K562 (cell line): ENCODE measurements at places on chromosomes 12 and 14.

DNA sequence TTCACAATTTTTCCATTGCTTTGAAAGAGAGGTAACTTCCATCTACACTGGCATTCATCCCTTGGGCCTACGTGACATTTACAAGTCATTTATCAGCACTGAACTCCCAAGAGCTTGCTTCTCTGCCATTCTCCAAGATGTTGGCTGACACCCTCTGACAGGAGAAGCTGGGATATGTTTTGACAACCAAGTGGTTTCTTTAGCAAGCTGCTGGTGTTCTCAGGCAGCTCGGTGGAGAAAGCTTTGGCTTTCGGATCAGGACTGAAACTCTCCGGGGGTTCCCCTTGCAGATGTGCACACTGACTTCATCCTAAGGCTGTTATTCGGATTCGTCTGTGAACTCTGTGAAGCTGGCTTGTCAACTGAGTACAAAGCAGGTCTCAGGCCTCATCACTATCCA is 15.7 kb downstream of the KCNA5 start:
- H3K36me3 ChIP-seq = no peaks in the 10 kb centered on the region
- no peak overlapping the region for H3K4me3 ChIP-seq
- no peak for DNase-seq
- no peaks in the 10 kb centered on the region for H3K4me1 ChIP-seq
- no peaks in the 10 kb centered on the region for H3K27me3 ChIP-seq

GRCh38 chr12:27237790-27238771 is 6.0 kb upstream of the STK38L start:
- H3K27me3 ChIP-seq = no peaks in the 10 kb centered on the region; the same call in 2 of the 3 replicates
- no peak overlapping the region for H3K27ac ChIP-seq
- DNase-seq = no peak
- H3K4me1 ChIP-seq = no peaks in the 10 kb centered on the region
- no peaks in the 10 kb centered on the region for H3K36me3 ChIP-seq
- H3K4me3 ChIP-seq = no peak overlapping the region

GRCh38 chr12:131827961-131828534 is at the start of gene MMP17:
MMP17 (plus strand) TSS chr12:131828393; CDS start chr12:131828495, 102 bp downstream.
- no peak within 1 kb of the TSS; the same call in 2 of the 3 replicates for H3K27ac ChIP-seq
- peaks cover 10% of the 10 kb centered on the region; the same call in 2 of the 3 replicates for H3K27me3 ChIP-seq
- DNase-seq = peak; percentile 86
- peak within 1 kb of the TSS; percentile 54 for H3K4me3 ChIP-seq

GRCh38 chr12:120367233-120367923 is 1.6 kb downstream of the MSI1 start:
- no peaks in the 10 kb centered on the region for H3K36me3 ChIP-seq
- DNase-seq = peak; percentile 41
- no peaks in the 10 kb centered on the region for H3K4me1 ChIP-seq
- no peak overlapping the region for H3K27ac ChIP-seq
- no peak overlapping the region for H3K4me3 ChIP-seq
- H3K27me3 ChIP-seq = peaks cover 50% of the 10 kb centered on the region

GRCh38 chr12:452667-453210 is 7.0 kb upstream of the B4GALNT3 start:
- DNase-seq = peak; percentile 51
- H3K36me3 ChIP-seq = no peaks in the 10 kb centered on the region
- no peak overlapping the region for H3K4me3 ChIP-seq
- H3K27ac ChIP-seq = no peak overlapping the region

DNA sequence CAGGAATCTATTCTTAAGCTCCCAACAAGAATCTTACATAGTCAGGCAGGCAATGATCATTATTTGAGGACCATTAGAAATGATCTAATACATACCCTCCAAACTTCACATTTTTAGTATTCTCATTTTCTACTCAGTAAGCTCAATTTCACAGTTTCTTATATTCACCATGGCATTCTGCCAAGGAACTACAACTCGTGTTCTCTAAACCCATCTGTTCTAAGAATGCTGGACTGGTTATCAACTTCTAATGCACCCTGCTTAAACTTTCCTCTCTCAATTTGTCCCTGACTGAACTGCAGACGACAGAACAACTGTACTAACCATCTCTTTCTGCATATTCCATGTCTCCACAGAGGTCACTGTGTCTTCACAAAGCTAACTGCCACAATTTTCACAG is 58.6 kb downstream of the GXYLT1 start:
- DNase-seq = no peak
- no peaks in the 10 kb centered on the region for H3K27me3 ChIP-seq
- peaks cover 5% of the 10 kb centered on the region; the same call in 2 of the 3 replicates for H3K4me1 ChIP-seq

DNA sequence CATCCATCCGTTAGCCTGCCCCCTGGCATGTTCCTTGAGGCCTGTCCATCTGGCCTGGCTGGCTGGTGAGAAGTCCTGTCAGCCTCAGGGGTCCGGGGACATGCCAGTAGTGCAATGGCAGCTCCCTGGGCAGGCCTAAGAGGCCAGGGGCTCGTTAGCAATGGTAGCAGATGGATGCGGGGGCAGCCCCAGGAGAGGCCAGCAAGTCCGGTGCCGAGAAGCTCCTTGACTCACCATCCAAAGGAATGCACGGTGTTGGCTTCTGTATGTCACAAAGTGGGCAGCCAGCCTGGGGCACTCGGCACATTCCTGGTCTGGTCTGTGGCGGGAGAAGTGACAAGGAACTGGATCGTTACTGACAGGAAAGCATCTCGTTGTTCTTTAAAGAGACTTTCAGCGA is 319.9 kb downstream of the CACNA1C start:
- no peaks in the 10 kb centered on the region for H3K36me3 ChIP-seq
- no peaks in the 10 kb centered on the region for H3K4me1 ChIP-seq
- no peak overlapping the region for H3K27ac ChIP-seq
- H3K4me3 ChIP-seq = no peak overlapping the region
- H3K27me3 ChIP-seq = peaks cover 26% of the 10 kb centered on the region; the same call in 1 of the 2 replicates
- DNase-seq = no peak

DNA sequence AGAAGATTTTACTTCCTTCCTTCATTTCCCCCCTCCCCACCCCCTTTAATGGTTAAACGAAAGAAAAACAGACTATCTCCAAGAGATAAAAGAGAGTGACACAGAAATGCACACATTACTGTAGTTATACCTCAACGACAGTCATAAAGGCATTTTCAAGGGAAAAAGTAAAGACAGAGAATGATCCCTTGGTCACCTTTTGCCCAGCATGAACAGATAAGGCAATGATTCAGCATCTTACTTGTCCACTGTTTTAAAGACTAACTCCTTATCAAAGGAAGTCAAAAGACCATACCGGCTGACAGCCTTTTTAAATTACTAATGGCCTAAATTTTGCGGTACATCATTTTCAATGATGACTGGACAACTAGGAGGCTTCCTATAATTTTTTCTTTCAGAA is 326.6 kb downstream of the PAWR start:
- no peak overlapping the region for H3K4me3 ChIP-seq
- peak overlapping the region; percentile 36; the same call in 1 of the 3 replicates for H3K27ac ChIP-seq
- no peaks in the 10 kb centered on the region for H3K27me3 ChIP-seq
- DNase-seq = peak; percentile 21
- no peaks in the 10 kb centered on the region for H3K36me3 ChIP-seq

GRCh38 chr12:54371328-54372112 is 7.2 kb upstream of the GPR84 start:
- peaks cover 54% of the 10 kb centered on the region for H3K4me1 ChIP-seq
- no peak overlapping the region for H3K27ac ChIP-seq
- H3K4me3 ChIP-seq = no peak overlapping the region
- no peak for DNase-seq
- peaks cover 59% of the 10 kb centered on the region; the same call in 2 of the 3 replicates for H3K36me3 ChIP-seq

GRCh38 chr14:65206448-65207096 is 104.3 kb upstream of the MAX start:
- no peaks in the 10 kb centered on the region for H3K36me3 ChIP-seq
- no peak overlapping the region for H3K4me3 ChIP-seq
- no peak for DNase-seq

GRCh38 chr12:107487011-107487680 is 198.5 kb upstream of the PWP1 start:
- no peaks in the 10 kb centered on the region for H3K36me3 ChIP-seq
- H3K27ac ChIP-seq = no peak overlapping the region
- no peaks in the 10 kb centered on the region for H3K27me3 ChIP-seq
- DNase-seq = no peak
- no peaks in the 10 kb centered on the region for H3K4me1 ChIP-seq

GRCh38 chr14:32567543-32568384 is 238.7 kb downstream of the AKAP6 start:
- no peaks in the 10 kb centered on the region for H3K27me3 ChIP-seq
- H3K4me1 ChIP-seq = no peaks in the 10 kb centered on the region
- DNase-seq = no peak

DNA sequence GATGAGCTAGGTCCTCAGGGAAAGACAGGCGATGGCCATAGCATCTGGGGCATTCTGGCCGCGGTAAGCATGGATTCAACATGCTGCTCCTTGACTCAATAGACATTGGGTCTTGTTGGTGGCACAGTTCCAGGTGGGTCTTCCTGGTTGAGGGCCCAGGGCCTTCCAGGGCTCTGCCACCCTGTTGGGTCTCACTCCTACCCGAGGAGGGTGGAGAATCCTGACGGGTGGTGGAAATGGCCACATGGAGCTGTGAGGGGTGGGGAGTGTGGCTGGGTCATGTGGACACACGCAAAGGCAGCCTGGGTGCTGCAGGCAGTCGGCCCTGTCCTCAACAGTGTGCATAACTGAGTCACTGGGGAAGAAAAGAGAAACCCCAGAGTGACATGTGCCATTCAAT is 148.1 kb downstream of the KIF26A start:
- no peaks in the 10 kb centered on the region for H3K4me1 ChIP-seq
- H3K27me3 ChIP-seq = no peaks in the 10 kb centered on the region
- H3K36me3 ChIP-seq = no peaks in the 10 kb centered on the region
- no peak for DNase-seq
- H3K4me3 ChIP-seq = no peak overlapping the region

DNA sequence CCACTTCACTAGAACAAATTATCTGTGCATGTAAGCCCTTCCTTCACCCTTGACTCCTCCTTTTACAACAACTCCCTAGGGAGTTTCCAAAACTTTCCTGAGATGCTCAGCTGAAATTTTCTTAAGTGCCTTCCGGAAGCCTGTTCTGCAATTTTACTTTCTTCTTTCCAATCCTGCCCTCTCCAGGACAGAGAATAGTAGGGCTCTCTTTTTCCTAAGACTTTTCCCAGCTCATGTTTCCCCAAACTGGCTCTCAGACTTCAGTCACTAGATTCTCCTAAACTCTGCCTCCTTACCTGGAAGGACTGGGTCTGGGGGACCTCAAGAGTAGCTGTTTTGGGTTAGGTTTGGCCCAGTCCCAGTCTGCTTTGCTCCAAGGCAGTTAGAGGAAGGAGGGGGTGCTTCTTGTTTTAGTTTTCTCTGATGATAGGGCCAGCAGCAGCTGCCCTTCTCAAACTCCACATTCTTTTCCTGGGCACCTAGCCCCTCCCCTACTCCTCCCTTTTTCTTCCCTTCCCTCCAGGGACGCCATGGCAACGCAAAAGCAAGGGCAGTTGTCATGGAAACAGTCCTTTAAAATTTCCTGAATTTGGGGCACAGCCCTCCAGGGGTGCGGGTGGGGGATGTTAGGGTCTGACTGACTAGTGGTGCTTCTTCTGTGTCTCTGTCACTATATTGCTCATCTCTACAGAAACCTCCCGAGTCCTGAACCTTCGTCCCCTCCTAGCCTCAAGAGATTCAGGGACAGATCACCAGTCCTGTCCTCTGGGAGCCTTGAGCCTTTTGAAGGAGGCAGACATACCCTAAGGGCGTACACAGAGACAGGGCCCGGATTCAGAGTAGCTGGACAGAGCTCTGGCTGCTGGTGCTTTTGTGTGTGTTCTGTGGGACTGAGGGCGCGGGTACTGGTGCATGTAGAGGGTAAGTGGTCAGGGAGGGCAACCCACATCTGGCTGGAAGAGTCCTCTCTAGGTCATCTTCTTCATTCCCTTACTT is 17.0 kb downstream of the PPP1R1A start:
- no peaks in the 10 kb centered on the region for H3K36me3 ChIP-seq
- DNase-seq = no peak
- no peak overlapping the region for H3K27ac ChIP-seq
- H3K4me3 ChIP-seq = no peak overlapping the region

DNA sequence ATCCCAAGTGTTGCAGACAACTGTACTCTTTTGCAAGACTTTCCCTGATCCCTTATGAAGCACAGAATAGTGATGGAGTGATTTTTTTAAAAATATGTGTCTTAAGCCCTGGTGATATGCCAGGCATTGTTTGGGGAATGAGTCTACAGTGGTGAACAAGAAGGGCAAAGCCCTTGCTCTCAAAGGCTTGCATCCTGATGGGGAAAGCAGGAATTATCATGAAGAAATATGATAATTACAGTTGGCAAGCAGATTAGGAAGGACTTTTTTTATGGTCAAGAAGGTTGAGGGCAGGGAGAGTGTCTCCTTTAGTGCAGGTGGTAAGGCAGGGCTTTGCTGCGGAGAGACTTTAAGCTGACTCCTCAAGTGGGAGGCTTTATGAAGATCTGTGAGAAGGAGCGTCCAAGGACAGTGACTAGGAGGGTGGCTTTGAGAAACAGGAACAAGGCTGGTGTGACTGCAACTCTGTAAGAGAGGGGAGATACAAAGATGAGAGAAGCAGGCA is 100.2 kb downstream of the SYNE2 start:
- H3K36me3 ChIP-seq = no peaks in the 10 kb centered on the region
- no peak overlapping the region for H3K4me3 ChIP-seq
- no peak for DNase-seq
- no peaks in the 10 kb centered on the region for H3K4me1 ChIP-seq
- H3K27ac ChIP-seq = no peak overlapping the region
- H3K27me3 ChIP-seq = no peaks in the 10 kb centered on the region

DNA sequence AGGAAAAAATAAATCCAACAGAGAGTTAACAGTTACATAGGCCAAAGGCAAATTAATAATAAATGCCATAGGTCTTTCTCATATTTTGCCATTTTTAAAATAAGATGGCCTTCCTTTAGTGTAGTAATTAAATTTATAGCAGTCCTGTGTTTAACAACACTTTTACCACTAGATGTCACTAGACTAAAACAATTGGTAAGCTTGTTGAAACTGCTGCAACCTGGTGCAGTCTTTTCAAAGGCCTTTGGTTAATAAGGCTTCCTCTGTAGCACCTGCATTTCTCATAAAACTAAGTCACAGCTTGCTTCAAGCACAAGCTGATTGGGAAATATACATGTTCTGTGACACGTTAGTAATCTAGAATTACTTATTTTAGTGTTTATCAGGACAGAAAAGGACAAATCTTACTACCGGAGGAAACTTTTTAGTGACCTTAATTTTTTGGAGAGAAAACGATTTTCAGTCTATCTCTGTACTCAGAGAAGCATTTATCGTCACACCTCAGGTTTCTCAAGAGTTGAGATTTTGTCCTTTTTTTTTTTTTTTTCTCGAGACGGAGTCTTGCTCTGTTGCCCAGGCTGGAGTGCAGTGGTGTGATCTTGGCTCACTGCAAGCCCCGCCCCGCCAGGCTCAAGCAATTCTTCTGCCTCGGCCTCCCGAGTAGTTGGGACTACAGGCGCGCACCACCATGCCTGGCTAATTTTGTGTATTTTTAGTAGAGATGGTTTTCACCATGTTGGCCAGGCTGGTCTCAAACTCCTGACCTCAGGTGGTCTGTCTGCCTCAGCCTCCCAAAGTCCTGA is 20.0 kb downstream of the BORCS5 start:
- peaks cover 6% of the 10 kb centered on the region; the same call in 2 of the 3 replicates for H3K36me3 ChIP-seq
- no peak overlapping the region for H3K4me3 ChIP-seq
- H3K4me1 ChIP-seq = no peaks in the 10 kb centered on the region
- DNase-seq = peak; percentile 50
- no peak overlapping the region for H3K27ac ChIP-seq
